ENCODE measurements at places on chromosomes 11 and 22.

- DNase-seq: no peak
These were observed 28.6 kb downstream of the APOL5 start for GRCh38 chr22:35746248-35746647.

GRCh38 chr11:94961255-94961654 is 12.1 kb downstream of the CWC15 start:
- DNase-seq: no peak

GRCh38 chr22:49449377-49449776 is 378.3 kb downstream of the BRD1 start:
- no peak for DNase-seq

DNA sequence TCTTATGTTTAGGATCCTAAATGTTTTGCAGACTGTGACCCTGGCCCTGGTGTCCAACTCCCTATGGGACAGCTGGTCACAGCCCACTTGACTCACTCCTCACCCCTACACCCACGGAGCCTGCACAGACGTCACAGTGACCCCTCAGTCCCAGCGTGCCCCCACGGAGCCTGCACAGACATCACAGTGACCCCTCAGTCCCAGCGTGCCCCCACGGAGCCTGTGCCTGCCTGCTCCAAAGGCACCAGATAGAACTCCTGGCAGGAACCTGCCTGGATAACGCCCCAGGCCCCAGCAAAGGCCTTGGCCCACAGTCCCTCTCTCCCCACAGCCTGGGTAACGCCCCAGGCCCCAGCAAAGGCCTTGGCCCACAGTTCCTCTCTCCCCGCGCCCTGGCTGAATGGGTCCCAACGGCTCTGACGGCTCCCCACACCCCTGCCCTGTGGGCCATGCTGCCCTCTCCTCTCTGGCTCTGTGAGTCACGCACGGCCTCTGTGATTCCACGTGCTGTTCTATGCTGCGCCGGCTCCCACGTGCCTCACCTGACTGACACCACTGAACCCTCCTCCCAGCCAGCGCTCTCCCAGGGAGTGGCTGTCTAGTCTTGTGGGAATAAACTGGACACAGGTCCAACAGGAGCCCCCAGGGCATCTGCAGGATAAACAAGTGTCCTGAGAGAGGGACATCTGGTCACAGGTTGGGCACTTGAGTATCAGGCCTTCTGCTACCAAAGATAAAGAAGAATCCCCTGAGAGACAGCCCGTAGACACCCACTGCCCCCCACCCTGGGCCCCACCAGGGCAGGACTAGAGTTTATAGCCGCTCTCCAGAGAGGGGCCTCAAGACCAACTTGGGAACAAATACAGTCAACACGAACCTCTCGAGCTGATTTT is 250.3 kb downstream of the BRD1 start:
- DNase-seq: no peak

DNA sequence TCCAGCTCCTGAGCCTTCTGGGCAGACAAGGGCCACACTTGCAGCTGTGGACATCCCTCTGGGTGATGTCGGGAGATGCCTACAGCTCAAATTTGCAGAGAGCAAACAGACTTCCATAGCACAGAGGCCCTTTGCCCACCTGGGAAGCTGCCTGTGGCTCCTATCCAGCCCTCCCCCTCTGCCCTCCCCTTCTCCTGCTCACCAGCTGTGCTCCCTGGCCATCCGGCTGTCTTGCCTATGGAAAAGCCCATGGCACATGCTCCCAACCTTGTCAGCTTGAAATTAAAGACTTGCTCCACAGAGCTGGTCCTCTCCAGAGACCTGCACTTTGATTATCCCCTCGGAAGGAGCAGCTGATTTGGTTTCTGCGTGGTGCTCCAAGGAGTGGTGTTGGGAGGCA is 118.9 kb upstream of the NECTIN1 start:
- no peak for DNase-seq

DNA sequence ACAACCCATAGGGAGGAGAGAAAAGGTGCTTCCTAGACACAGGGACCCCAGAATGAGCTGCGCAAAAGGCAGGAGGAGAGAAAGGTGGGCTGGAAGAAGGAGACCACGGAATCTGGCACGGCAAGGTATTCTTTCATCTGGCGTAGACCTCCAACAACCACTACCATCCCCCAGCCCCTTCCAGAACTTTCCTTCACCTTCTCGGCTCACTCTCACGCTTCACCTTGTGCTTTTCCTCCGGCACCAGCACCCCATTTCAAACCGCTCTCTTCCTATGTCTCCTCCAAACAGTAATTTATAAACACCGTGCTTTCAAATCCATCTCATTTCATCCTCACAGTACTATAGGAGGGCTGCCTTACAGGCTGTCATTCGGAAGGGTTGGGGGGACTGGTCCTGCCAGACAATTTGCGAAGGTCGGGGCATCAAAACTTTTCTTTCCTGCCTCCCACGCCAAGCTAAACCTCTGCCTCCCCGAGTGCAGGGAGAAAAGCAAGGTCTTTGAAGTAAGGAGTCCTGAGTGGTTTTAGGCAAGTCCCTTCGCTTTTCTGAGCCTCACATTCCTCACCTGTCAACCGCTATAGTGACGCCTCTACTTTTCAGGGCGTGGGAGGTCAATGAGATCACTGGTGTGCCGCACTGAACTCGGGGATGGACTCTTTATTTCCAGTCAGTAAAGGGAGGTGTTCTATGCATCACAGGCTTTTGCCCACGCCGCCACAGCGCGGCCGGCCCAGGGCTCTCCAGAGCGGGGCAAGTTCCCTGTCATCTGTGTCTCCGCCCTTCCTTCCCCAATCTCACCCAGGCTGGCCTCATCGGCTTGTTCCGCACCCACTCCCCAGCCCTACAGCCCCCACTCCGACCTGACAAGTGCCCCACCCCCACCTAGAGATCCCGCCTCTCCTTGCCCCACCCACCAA is 800 bp downstream of the KCTD21 start:
- DNase-seq: no peak

- no peak for DNase-seq
These were observed 35.0 kb downstream of the TIMP3 start for GRCh38 chr22:32836280-32837123.

DNA sequence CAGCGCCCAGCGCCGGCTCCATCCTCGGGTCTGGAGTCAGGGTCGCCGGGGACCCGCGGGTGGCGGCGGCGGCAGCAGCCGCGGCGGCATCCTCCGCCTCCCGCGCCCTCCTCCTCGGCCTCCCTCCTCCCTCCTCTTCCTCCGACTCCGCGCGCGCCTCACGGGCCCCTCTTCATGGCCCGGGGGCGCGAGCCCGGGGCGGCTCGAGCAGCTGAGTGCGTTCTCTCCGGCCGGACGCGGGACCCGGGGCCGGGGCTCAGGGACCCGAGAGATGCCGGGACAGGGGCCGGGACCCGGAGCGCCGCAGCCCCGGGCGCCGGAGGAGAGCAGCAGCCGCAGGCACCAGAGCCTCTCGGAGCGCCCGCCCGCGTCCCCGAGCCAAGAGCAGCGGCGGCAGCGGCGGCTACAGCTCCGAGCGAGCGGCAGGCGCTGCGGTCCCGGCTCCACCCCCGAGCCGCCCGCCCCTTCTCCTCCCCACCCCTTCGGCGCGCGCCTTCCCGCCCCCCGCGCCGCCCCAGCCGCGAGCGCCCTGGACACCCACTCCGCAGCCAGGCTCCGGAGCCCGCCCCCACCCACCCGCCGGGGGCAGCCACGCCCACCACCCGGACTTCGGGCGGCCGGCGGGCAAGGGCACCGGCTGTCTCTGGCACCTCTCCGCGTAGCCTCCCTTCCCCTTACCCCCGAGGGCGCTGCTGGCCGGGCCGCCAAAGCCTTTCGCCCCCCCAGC is at the start of gene CHST1:
CHST1 (minus strand) TSS at position 417 of the 727 bp plus-strand sequence. CDS start 14,699 bp downstream, outside the sequence.
- DNase-seq: no peak

DNA sequence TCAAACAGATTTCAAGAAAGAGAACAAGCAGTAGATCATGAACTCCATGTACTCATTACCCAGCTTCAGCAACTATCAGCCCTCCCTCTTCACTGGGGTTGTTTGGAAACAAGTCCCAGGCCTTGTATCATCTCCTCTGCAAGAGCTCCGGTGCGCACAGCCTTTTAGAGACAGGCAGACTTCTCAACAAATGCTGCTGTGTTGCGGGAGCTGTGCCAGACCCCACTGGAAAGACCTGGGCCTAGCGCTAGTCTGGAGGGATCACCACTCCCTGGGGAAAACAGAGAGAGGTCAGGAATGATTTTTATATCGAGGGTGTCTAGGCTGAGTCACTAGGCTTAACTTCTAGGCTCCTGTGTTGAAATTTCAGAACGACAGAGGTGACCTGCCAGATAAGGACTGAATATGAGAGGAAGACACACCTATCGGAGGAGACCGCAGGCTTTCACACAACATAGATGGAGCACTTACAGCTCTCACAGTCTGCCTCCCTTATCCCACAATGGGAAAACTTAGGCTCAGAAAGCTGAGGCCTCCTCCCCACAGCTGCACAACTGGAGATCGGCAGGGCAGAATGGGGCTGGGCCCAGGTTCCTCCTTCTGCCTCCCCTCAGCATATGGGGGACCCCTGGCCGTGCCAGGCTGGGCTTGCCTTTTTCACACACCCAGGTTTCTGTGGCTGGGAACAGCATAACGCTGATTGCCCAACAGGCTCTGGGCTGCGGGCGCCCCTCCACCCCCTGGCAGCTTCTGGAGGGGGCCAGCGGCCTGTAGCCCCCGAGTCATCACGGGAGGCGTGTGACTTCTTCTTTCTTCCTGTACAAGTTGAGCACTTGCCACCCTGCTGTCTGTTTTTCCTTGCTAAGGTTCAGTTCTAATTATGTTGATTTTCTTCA is 86.0 kb downstream of the PKNOX2 start:
- no peak for DNase-seq

- DNase-seq: no peak
These were observed 25.7 kb downstream of the CEP57 start for GRCh38 chr11:95816037-95816436.

DNA sequence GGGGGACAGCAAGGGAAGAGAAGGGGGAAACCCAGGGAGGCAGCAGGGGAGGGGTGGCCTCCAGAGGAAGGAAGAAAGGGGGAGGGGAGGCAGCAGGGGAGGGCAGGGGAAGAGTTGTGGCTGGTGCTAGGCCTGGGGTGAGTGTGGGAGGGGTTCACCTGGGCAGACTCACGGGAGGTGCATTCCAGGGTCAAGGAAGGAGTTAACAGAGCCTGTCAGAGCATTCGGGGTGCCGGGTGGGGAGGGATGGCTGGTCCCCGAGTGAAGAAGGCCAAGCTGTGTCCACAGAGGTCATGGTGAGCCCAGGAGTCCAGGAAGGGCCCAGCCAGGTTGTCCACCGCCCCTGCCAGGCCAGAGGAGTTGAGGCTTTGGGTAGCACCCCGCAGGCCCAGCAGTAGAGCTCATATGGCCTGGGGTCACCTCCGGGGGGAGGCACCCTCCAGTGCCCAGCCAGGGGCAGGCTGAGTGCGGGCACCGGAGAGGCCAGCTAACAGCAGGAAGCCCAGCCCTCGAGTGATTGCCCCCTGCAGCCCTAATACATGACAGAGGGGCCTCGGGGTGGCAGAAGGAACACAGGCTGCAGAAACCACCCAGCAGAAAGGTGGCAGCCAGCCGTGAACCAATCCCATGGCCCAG is 31.1 kb upstream of the PPARA start:
- no peak for DNase-seq

DNA sequence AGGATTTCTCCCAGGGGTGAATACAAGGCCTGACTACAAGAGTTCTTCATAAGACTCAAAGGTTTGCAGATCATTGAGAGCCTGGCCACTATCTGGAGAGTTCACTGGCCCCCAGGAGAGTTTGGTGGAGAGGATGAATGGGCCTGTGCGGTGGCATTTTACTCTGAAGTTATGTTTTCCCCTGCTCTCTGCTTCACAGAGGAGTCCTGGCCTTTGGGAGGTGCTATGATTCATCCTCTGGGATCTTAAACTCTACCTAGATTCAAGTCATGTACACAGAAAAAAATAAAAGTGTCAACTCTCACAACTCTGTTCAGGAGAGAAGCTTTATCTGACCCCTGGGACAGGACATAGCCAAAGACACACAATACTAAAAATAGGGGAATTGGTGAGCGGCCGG is 159.1 kb upstream of the CARD18 start:
- DNase-seq: no peak

All from HS-27A (cell line).